Endothelial cell (in vitro differentiated cells): ENCODE measurements at places on chromosomes 1 and 21.

DNA sequence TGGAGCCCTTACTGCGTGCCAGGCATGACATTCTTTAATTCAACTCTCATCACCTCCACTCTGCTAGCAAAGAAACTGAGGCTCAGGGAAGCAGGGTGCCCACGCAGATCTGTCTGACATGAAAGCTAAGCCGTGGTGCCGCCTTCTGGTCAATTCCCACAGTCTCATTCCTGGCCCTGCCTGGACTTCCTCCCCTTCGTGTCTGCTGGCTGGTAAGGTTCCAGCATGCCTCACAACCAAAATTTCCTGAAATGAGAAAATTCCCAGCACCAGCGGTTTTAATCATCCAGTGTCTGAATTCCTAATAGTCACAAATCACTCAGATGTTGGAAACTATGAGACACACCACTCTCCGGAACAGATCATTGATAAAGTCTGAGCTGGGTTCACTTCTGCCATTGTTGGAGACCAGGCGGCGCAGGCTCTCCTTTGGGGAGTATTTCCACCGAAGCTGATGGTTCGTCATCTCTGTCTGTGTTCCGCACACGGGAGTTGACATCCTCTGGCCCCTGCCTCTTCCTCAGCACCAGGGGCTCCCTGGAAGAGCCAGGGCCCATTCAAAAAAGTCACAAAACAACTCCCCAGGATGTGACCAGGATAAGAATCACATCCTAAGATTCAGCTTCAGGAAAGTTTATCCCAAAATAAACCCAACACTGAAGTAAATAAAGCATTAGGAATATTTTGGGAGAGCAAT, 167.7 kb downstream of the PLPP3 start:
- no peak for DNase-seq

DNA sequence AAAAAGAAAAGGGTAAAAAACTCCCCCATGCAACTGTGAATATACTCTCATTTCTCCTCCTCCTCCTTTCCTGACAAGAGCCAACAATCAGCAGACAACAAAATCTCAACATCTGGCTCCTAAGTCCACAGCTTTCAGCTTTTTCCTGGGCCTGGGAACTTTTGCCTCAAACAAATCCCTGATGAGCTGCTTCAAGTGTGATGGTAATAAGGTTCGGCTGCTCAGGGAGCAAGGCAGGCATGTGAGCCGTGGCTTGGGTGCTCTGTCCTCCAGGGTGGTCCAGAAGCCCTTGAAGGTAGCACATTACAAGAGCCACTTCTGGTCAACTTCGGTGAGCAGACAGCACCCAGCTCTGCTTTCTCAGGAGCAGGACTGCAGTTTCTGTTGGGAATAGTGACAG, 46.3 kb downstream of the ITPKB start:
- DNase-seq = no peak

DNA sequence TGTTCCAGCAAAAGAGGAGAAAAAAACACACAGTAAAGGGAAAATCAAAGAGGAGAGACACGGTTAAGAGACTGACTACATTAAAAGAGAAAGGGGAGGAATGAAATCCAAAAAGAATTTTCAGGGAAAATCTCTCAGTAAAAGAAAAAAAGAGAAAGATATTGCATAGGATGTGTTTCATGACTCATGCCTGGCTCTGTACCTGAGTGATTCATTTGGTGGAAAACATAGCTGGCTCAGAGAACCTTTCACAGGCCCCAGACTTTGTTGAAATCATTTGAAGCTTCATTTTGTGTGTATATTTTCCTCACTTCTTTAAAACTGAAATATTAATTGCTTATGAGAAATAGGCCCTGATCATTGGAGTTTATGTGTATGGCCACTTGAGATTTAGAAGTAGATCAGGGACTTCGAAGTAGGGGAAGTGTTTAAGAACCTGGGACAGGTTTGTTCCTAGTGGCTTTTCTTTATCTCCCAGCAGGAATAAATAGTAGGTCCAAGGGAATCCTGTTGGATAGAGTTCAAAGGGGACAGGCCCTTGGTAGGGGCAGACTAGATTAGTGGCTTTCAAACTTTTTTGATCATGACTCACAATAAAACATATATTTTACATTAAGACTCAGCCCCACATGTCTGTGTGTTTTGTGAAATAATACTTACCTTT, 239.1 kb upstream of the SGIP1 start:
- no peak for DNase-seq

DNA sequence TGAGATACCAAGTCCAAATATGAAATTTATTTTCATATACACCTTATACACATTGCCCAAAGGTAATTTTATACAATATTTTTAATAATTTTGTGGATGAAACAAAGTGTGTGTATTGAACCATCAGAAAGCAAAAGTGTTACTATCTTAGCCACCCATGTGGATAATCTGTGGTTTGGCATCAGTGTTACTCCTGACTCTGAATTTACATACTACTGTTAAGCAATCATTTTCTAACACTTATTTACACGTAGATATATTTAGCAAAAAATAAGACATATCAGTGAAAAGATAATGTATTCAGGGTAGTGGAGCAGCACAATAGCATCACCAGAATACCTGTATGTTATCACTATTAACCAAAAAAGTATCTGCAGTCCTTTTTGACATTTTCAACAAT, 23.8 kb downstream of the DENND2D start:
- DNase-seq = no peak

DNA sequence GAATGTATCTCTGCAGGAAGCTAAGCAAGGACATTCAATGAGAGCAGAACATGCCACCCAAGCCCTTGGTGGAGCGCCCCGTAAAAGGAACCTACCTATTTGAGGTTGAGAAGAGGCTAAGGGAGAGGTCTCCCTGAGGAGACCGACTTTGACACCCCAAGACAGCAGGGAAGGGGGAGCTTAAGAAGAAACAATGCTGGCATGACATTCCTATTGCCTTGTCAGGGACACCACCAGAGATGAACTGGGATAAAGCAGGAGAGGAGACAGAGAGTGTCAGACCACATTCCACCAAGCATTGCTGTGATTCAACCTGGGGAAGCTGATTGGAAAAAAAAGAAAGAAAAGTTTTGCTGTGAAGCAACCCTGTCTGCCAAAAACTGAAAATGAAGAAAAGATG, 13.3 kb upstream of the S100A2 start:
- no peak for DNase-seq

DNA sequence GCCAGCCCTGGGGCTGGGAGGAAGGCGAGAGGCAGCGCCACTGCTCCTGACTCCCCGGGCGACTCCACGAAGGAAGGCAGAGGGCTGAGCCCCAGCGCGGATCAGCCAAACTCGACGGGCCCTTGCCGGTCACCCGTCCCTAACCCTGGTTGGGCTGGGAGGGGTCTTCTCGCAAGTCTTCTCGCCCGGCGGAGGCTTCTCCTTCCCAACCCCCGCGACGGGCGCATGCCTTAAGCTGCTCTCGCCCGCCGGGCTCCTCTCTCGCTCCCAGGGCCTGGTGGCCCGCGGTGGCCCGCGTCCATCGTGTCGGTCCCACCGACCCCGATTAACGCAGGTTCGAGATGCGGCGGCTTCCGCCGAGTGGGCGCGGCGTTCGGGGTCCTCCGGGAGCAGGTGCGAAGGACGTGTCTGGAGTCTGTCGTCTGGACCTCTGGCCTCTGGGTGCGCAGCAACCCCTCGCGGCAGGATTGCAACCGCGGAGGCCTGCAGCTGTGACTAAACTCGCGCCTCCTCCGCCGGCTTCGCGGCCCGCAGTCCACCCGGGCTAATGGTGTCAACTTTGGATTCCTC, 29.0 kb upstream of the PPM1J start:
- DNase-seq = peak; percentile 46

GRCh38 chr1:60621368-60621851, 461.0 kb upstream of the NFIA start:
- DNase-seq = no peak

GRCh38 chr21:44920694-44921604, at the start of gene ITGB2:
ITGB2 (minus strand) TSS chr21:44920899; CDS start chr21:44910782, 10,117 bp downstream.
- no peak for DNase-seq

- no peak for DNase-seq
Measured at GRCh38 chr1:184031409-184032107, 6.0 kb downstream of the COLGALT2 start.

DNA sequence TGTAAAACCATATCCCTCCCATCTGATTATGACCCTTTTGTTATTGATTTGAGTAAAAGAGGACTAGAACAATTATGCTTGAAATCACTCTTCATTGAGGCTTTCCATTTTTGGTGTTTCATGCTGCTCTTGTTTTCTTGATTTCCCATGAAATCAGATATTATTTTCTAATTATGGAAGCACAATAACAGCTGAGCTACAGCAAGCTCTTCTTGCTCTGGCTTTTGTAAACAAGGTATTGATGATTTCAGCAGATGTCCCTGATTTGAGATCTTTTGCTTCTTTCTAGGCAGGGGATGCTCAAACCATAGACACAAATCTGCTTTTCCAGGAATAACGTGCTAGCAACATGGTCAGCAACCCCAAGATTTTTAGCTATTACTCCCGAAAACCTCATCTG, 607.8 kb downstream of the NCAM2 start:
- DNase-seq = no peak

DNA sequence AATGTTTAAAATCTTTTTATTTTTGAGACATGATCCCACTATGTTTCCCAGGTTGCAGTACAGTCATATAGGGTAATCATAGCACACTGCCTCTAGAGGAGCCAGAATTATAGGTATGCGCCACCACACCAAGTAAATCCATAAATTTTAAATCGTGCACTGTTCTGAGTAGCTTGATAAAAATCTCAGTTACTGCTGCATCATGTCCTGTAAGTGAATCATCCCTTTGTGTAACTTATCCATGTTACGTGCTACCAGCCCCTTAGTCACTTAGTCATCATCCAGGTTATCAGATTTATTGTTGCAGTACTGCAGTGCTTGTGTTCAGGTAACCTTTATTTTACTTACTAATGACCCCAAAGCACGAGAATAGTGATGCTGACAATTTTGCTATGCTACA, 1770.9 kb downstream of the BRINP3 start:
- DNase-seq = no peak

DNA sequence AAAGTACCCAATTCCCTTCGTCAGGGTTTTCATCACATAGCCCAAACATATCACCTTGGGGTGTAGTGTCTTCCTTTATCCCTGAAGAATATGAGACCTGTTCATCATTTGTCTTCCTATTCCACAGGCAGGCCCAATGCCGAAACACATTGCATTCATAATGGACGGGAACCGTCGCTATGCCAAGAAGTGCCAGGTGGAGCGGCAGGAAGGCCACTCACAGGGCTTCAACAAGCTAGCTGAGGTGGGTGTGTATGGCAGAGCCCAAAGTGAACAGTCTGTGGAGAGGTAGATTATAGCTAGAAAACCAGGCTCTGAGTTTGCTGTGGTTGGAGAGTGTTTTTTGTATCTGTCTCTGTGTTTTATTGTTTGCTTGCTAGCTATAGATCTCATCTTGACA, 5.9 kb downstream of the DHDDS start:
- DNase-seq = no peak

GRCh38 chr1:205536759-205537361, 32.4 kb downstream of the CDK18 start:
- DNase-seq = peak; percentile 0

DNA sequence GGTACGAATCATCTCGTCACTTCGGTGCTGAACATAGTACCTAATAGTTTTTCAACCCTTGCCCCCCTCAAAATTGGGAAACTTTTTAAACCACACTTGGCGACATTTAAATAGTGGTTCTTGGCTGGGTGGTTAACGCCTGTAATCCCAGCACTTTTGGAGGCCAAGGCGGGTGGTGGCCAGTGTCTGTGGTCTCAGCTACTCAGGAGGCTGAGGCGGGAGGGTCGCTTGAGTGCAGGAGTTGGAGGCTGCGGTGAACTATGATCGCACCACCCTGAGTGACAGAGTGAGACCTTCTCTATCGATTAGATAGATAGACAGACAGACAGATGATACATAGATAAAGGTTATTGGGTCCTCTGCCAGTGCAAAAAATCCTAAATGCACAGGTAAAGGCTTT, 55.5 kb upstream of the RASAL2 start:
- no peak for DNase-seq

DNA sequence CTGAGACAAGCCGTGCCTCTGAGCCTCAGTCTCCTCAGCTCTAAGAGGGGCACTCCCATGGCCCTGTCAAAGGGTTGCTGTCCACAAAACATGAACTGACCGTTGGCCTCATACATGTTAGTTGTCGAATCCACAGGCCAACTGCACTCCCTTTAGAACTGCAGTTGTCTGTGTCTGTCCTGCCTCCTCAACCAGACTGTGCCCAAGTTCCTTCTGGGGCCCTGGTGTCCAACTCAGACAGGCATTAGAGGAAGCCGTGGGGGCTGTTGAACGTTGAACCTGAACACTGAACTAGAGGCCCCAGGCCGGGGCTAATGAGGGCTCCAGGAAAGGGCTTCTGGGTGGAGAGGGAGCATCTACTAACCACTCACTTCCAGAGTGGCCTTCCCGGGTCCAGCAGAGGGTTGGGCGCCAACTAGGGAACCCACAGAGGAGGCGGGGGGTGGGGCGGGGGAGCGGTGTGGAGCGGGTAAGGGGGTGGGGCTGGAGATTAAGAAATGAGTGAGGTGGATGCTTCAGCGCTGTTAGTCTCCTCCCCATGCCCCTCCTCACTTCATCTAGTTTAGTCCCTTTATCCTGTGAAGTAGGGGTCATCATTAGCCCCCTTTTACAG, at the start of gene RAB42:
TSS of gene RAB42 (plus strand) at position 558 of the 613 bp plus-strand sequence. CDS start 247 bp downstream, outside the sequence.
- DNase-seq = no peak

DNA sequence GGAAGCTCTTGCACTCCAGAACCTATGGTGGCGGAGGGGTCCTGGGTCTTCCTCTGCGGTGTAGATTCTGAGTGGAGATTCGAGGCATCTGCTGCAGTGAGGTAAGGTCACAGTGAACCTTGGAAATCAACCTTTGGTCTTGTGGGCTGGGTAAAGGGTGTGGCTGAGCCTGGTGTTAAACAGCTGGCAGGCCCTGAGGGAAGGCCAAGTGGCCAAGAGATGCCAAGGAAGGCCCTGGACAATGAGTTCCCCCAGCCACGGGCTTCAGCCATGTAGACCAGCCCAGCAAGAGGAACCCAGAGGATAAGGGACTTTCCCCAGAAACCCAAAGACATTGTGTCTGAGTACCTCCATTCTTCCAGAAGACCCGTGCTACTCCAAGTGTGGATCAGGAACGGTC, 137.2 kb upstream of the ETS2 start:
- DNase-seq = no peak

GRCh38 chr1:113999233-113999632, 20.0 kb downstream of the OLFML3 start:
- DNase-seq = no peak

GRCh38 chr1:113677250-113678158, 81.8 kb downstream of the PHTF1 start:
- no peak for DNase-seq

GRCh38 chr1:109547463-109548320, 723 bp upstream of the GNAI3 start:
- no peak for DNase-seq

DNA sequence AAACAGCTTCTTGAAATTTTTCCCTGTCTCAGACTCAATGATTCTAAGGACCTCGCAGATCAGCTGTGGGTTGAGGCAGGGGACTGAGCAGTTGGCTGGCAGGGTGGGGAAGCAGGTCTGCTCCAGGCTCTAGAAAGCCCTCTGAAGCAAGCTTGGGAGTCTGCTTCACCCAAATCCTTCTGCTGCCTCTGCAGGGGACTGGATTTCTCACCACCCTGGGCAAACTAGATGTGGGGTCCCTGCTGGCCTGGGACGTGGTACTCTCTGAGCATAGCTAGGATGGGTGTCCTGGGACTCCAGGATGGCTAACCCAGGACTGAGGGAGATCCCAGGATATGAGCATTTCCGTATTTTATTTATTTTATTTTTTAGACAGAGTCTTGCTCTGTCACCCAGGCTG, 89.3 kb downstream of the LAMC2 start:
- no peak for DNase-seq
